ENCODE measurements at places on chromosomes 5 and 9.

- no peak for DNase-seq
These were observed 37.9 kb downstream of the PCDH1 start for GRCh38 chr5:141840280-141840812.

DNA sequence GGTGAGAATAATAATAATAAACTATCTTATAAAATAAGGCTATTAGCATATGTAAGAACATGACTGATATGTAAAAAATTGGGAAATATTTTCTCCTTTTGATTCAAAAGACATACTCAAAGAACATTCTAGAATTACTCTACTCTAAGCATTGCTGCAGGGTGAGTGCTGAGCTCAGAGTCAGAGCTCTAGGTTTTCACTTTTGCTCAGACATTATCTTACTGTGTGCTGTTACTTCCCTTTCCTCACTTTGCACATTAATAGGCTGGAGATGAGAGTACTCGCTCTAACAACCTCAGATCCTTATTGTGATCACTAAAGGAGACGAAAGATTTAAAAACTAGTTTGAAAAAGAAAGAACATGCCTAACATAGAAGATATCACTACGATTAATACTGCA, 99.4 kb upstream of the C9orf72 start:
- DNase-seq = no peak

- DNase-seq = no peak
These were observed 566.8 kb upstream of the DMAC1 start for GRCh38 chr9:8366161-8366926.

- no peak for DNase-seq
These were observed 220.0 kb downstream of the CDH18 start for GRCh38 chr5:19767987-19768386.

- DNase-seq = no peak
These were observed 123.6 kb upstream of the ZNF608 start for GRCh38 chr5:124870070-124870469.

GRCh38 chr9:127968042-127968441, 12.7 kb downstream of the EEIG1 start:
- DNase-seq = no peak

- no peak for DNase-seq
These were observed 71.9 kb downstream of the INSL6 start for GRCh38 chr9:5113523-5113922.

DNA sequence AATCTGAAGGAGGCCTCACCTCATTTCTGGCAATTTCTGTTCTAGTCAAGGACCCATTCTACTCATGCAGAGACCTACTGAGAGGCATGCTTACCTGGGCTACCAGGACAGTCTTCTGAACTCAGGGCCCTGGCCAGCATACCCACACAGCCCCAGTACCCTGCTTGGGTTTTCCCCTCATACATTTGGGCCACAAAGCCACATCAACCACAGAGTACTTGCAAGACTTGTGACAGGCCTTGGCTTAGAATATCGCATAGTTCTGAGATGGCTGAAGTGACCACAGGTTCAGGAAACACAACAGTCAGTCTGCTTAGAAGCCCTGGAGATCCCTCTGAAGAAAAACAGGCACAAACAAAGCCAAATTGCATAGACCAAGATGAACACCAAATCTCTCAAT, 758.8 kb upstream of the CDH9 start:
- no peak for DNase-seq

DNA sequence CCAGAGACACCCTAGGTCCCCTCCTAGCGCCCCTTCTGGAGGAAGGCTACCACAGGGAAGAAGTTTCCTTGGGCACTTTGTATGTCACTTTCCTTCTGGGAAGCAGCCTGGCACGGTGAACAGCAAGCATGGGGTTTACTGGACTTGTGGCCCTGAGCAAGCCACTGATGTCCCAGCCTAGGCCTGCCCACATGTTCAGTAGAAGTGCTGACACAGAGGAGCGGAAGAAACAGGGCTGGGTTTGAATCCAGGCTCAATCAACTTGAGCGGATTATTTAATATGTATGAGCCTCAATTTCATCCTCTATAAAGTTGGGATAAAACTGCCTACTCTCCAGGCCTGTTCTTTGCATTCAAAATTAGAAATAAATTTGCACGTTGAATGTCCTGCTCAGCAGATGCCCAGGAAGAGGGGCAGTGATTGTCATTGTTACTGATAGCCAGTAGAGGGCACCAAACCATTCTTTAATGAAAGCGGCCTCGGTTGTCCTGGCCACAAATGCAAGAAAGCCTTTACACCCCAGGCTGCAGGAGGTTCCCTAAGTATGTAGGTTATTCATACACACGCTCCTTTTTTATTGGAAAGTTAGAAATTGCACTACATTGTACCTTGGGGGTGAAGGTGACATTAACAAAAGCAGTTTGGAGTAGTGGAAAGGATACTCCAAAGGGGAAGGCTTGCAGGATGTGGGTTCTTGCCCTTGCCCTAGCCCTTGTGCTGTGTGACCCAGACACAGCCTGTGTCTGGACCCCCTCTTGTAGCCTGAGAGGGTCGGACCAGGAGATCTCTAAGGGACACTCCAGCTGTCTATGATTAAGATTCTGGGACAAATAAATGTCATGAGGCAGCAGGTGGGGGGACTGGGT, 13.4 kb upstream of the XPA start:
- DNase-seq = no peak

GRCh38 chr5:34751807-34752736, 86.9 kb upstream of the TTC23L start:
- no peak for DNase-seq

GRCh38 chr5:16952968-16953671, 17.0 kb upstream of the MYO10 start:
- no peak for DNase-seq

DNA sequence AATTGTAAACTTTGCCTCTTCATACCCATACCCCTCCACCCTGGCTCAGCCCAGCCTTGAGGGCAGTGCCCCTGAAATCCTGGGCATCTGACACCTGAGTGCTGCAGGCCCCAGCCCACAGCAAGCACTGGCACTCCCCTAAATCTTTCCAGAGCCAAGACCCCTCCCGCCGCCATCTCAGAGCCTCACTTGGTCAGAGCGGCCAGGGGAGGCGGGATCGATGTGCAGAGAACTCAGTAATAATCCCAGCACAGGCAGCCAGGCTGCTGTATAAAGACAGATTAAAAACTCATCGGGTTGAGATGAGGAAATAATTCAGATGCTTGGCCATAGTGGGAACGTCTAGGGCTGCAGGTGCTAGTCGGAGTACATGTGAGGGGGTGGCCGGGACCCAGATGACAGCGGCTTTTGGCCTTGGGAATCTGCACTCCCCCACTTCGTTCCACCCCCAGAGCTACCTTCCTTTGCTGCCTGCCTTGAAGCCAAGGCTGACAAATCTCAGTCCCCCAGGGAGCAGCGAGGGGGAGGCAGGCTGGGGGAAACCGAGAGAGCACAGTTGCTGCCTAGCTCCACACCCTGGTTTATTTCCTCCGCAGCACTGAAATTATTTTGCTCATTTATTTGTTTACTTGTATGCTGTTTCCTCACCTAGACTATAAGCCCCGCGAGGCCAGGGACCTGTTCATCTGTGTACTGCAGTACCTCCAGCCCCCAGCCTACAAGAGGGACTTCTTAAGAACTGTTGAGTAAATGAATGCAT, 19.5 kb upstream of the ARAP3 start:
- DNase-seq = peak; percentile 60

GRCh38 chr9:29209748-29210291, 1636.5 kb upstream of the C9orf72 start:
- DNase-seq = no peak

DNA sequence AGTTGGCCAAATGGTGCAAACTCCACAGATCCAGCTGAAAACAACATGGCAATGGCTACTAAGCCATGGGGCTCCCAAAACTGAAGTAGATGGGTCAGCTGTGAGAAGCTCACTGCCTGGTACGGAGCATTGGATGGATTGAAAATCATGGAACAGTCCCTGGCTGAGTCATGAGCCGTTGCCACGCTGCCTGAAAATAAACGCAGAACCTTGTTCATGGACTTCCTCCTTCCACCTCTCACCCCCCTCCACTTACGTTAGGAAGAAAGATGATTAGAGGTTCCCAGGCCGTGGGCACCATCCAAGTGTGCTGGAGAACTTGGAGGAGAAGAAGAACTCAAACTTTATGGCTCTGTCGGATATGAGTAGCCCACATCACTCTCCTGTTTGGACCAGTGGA, 6.8 kb upstream of the DIPK1B start:
- no peak for DNase-seq

- DNase-seq = no peak
These were observed 45.9 kb downstream of the TTC1 start for GRCh38 chr5:160054831-160055230.

GRCh38 chr5:5387192-5387591, 35.3 kb upstream of the ICE1 start:
- peak; percentile 1 for DNase-seq

DNA sequence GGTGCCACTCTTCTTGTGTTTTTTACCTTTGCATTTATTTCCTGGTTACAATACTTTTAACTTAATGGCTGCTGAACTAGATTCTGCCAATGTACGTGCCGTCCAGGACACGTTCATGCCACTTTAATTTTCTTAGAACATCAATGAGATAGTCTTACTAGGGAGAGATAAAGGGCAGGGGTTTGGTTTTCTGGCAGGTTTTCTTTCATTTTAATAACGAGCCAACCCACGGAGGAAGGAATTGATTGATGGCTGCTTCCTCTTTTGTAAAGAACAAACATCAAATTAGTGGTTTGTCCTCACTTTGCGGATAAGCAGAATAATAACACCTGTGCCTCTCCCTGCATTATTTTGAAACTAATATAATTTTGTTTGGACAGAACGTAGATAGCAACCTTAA, 135.7 kb downstream of the DOCK8 start:
- DNase-seq = no peak

GRCh38 chr5:17241635-17242034, 24.2 kb downstream of the BASP1 start:
- no peak for DNase-seq

DNA sequence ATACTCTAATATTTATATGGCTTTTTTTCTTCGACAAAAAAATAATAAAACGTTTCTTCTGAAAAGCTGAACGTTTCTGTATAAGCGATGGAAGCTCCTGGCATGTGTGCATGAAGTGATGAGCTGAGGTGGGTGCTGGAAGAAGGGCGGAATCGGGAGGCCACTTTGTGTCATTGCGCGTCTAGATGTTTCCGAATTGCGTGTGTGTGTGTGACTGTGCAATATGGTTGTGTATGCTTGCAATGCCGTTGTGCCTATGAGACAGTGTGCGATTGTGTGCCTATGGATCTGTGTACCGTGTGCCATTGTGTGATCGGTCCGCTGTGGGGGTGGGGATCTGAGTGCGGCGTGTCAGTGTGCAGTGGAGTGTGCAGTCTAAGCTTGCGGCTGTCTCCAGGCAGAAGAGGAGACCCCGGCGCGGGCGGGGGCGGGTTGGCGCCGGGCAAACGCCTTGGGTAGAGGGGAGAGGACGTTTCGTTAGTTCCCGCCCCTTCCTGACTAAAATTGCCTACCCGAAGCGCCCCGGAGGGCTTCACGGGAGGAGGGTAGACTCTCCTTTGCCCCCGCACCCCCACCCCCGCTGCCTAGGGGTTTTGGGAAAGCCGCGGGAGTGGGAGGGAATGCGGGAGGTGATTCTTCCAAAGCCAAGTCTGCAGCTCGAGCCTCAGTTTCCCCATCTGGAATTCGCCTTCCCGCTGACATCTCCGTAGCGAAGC, 24.2 kb downstream of the PCDHGC5 start:
- no peak for DNase-seq

GRCh38 chr5:6354848-6355247, 23.5 kb downstream of the MED10 start:
- no peak for DNase-seq

DNA sequence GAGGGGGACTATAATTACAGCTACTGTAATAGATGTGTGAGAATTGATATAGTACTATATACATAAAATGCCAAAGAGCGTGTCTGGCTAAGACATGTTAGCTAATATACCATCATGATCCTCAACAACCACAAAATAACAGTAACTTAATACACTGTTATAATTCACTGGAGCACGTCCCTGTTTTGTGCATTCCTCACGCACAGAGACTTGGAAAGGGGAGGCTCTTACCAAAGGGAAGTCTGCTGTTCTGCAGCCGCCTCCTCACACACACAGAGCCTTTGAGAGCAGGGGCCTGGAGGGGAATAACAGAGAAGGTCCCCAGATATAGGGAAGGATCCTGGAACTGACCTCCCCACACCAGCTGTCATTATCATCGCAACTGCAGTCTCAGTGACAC, 97.3 kb downstream of the ANKRD18A start:
- DNase-seq = no peak

DNA sequence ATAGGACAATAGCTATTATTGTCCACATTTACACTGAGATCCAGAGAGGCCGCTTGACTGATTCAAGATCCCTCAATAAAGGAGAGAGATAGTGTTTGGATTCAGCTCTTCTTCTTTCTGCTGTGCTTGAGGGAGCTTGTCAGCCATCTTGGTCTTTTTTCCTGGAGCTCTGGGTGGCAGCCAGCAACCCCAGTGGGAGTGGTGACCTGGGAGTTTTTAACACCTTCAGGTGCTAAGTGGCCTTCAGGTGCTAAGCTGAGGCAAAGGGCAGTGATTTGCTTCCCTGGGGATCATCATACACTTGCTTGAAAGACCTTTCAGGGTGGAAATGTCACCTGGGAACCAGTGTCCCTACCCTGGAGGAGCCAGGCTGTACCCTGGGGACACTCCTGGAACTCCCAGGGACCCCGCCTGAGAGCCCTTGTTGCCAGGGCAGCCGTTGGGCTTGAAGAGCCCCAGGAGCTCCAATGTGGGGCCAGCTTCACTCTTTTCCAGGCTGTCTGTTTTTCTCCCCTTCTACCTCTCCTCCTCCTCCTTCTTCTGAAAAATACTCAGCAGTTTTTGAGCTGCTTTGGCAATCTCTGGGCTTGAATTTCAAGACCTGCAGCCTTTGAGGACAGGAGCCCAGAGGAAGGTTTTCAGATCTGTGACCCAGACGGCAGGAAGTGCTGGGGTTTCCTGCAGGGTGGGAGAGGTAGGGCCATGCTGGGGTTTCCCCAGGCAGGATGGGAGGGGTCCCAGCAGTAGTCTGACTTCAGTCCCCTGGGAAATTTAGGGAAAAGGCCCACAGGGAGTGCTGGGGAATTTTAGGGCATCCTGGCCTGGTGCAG, 59.7 kb downstream of the FGF18 start:
- peak; percentile 58 for DNase-seq

DNA sequence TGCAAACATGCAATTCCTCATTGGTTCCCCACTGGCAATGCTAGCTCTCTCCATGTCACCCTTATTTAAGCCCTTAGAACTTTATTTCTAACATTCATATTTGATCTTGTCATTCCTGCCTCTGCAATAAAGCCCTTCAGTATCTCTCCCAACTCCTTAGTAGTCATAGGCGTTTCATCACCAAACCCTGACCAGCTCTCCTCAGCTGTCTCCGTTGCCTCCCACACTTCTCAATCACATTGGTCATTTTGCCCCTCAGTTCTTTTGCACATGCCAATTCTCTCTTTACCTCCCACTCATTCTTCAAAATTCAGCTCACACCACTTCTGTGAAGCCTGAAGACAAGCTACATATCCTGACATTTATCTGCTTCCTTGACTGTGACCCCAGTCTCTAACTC, 2.8 kb upstream of the RUSC2 start:
- DNase-seq = no peak

- DNase-seq = peak; percentile 59
These were observed 4.0 kb downstream of the LPCAT1 start for GRCh38 chr5:1519631-1520210.

All from posterior vena cava (tissue), 2 donors.